ENCODE measurements at places on chromosomes 5 and 9.

DNA sequence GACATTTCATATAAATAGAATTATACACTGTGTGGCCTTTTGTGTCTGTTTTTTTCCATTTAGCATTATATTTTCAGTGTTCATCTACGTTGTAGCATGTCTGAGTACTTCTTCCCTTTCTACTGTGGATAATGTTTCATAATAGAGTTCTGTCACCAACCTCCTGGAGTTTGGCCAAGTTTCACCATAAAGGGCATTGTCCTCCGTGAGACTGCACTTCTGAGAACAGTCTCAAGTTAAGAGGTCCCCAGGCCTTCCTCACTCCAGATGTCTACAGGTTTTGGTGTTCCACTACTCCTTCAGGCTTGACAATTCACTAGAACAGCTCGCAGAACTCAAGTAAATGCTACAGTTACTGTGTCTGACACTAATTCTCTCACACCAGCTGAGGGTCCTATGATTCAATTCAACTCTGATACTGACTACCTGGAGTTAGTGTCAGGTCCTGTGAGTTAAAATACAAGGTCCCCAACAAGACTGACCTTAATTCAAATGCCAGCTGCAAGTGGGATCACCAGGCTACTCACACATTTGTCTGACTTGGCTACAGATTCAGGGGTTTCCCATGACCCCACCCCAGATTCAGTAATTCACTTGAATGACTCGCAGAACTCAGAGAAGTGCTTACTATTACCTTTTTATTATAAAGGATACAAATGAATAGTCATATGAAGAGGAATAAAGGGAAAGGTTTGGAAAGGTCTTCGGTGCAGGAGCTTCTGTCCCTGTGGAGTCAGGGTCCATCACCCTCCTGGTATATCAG lies 31.1 kb downstream of the SLC35A4 start:
- no peak for DNase-seq

GRCh38 chr9:76607730-76608436 lies 148.9 kb downstream of the GCNT1 start:
- DNase-seq: no peak

GRCh38 chr5:179260324-179261070 lies 84.8 kb downstream of the ADAMTS2 start:
- no peak for DNase-seq

GRCh38 chr5:65157906-65158603 lies 323.7 kb downstream of the ADAMTS6 start:
- no peak for DNase-seq

- peak; percentile 92 for DNase-seq
These were observed 12.7 kb upstream of the CCL27 start for GRCh38 chr9:34675048-34675714.

DNA sequence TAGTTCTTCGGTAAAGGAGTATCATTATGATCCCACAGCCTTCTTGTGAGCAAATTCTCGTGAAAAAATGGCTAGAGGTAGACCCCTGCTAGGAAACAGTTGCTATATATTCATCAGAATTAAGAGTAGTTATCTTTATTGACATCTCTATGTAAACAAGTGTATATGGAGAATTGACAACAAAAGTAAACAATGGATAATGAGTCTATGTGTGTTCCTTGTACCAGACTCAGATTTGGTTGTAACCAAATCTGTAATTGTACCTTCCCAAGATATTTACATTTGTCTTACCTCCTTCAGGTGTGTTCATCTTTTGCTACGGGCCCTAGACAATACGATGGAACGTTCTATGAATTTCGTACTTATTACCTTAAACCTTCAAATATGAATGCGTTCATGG lies 2.1 kb downstream of the NIPSNAP3B start:
- DNase-seq: no peak

- DNase-seq: no peak
These were observed 8.3 kb upstream of the CHD1 start for GRCh38 chr5:98936948-98937715.

- DNase-seq: no peak
These were observed 644.6 kb downstream of the PRR16 start for GRCh38 chr5:121108725-121109124.

DNA sequence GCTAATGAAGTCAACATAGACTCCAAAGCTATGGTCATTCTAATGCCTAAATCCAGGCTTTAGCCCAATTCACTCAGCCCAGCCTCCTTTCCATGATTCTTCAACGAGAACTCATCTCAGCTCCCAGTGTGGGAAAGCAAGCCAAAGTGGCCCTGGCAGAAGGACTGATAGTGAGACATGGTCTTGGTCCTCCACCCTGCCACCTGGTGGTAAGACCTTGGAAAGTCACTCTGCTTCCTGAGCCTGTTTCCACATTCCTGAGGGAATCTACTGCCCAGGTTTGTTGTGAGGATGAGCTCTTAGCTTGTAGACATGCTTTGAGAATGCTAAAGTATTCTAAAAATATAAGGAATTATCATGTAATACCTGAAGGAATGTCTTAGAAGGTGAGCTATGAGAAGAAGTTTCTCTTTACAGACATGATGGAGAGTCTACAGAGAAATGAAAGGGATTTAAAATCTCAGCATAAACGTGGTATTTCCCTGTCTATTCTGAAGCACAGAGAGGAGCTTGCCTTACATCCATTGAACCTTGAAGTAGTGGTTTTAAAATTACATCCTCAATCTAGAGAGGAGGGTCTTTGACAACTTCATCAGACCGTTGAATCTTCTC lies 173.5 kb downstream of the TRIM32 start:
- DNase-seq: peak; percentile 50

DNA sequence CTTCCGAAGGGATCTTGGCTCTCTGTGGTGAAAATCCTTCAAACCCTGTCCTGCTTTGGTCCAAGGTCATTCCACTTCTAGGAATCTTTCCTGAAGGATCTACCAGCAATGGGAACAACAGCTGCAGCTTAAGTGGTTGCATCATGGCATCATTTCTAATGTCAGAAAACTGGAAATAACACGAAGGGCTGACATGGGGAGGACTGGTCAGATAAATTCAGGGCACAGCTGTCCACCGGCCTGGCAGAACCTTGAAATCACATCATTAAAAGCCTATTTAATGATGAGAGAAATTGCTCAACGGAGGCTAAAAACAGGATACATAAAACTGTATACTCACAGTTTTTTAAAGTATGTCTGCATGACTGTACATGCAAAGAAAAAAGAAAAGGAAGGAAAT lies 28.3 kb downstream of the OLFML2A start:
- DNase-seq: no peak

GRCh38 chr9:117073071-117073470 lies 341.8 kb downstream of the ASTN2 start:
- no peak for DNase-seq

DNA sequence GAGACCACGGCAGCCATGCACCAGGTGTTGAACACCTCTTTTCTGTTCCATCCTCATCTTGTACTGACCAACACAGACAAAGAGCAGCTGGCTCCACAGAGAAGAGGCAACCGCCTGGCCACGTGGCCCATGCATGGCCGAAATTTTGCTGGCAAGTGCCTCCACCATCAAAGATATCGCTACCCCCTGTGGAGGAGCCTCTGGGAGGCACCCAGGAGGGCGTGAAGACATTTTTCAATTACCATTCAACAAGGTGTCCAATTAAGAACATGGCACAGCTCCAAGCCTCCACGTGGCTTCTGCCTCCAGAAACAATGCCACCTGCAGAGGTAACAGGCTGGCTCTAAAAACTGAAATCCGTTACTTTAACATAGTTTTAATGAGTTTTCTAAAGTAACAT lies 54.4 kb upstream of the CKS2 start:
- DNase-seq: no peak

DNA sequence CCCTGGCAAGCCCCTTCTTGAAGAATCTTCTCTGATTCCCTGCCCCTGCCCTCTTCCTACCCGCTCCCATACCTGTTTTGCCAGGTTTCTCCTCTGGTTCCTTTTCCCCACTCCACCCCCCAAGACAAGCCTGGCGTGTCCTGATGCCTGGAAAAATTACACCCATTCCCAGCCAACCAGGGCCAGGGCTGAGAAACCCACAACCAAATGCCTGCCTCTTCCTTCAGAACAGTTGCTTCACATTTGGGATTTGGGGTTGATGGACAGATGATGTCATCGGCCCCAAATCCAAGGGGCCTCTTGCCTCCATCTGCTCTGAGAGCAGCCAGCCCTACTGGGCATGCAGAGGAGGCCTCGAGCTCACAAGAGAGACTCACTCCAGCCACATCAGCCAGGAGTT lies 8.8 kb upstream of the NEK6 start:
- DNase-seq: no peak

DNA sequence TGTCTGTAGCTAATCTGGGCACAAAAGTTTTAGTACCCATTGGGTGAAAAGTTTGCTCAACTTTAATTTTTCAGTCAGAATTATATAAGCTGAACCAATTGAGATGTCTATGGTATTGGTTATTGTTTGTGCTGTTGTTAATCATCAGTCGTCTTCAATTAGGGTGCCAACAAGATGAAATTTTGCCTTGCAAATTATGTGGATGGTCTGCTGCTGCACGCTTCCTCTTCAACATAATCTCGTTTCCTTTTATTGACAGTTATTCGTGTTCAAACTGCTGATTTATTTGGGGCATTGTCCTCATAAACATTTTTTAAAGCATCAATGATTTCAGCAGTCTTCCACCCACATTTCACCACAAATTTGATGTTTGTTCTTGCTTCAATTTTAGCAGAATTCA lies 194.0 kb downstream of the HTR1A start:
- no peak for DNase-seq

DNA sequence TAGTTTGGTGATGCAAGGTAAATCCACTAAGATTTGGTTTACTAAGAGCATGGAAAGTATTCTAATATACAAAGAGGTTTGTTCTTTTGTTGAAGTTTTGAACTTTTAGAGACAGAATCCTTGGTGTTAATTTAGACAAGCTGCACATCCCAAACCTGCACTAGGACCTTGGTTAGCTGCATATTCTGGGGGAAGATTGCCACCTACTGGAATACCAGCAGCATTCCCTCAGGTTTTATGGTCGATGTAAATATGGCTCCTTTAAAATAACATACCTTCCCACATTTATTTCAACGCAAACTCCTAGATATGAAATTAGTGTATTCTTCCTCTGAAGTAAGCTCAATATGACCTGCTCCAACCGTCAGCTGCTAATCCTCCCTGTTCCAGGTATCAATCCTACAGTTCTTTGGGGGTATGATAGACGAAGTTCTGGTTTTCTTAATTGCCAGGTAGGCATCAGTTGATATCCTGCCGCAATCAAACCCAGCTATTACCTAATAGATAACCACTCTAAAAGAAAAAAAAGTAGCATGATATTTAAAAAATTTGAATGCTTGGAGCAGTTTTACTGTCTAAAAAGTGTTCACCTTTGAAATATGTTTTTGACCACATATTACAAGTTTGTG lies 624.1 kb downstream of the ISL1 start:
- peak; percentile 90 for DNase-seq

GRCh38 chr5:133814152-133814551 lies 154.3 kb downstream of the C5orf15 start:
- no peak for DNase-seq

- no peak for DNase-seq
These were observed 9.7 kb upstream of the NEK6 start for GRCh38 chr9:124248066-124248465.

DNA sequence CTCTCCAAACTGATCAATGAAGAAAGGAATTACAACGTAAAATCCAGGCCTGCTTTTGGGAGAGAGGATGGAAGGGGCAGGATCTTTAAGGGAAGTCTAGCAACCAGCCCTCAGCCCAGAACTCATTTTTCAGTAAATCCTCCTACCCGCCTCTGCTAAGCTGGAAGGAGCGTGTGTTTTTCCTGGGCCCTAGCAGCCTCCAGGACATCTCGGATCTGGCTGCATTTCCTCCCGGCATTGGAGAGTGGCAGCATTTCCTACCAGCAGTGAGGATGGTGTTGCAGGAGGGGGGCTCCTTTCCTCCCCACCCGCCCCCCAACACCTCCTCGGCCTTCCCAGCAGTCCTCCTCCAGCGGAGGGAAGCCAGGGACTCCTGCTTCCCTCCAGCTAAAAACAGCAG lies 54.5 kb downstream of the DCP2 start:
- DNase-seq: no peak

DNA sequence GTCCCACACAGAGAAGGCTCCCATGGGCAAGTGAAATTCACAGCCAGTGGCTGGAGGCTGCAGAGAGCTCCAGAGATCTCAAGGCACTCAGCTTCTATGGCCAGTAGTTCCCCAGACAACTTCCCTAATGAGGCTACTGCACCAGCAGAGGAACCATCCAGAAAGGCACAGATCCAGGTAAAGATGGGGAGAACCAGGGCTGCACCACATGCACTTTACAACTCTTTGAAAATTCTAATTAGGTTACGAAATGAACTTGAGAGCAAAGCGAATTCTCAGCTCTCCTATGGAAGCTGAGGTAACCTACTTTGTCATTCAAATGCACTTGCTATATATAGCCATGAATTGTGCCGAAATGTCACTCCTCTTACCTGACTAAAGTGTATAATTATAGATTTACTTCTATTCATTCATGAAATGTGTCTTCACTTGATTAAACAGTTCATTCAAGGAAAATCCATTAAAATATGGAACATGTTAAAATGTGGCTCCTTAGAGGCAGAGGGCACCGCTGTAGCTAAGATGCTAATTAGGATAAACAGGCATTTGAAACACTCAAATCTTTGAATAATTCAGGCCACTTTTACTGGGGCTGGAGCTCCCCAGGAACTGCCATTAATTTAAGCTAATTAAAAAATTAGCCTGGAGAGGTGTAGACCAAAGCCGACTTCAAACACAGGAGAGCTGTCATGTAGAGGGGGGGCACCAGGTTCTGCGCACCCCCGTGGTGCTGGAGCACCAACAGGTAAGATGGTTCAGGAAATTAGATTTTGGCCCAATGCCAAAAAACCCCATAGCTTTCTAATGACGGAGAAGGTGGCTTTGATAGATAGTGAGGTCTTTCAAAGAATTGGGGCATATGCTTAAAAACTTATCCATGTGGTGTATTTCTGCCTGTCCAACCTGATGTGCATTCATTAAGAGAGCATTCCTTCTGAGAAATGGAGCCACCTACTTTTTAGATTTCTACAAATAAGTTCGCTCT lies 204.1 kb downstream of the GABBR2 start:
- no peak for DNase-seq

DNA sequence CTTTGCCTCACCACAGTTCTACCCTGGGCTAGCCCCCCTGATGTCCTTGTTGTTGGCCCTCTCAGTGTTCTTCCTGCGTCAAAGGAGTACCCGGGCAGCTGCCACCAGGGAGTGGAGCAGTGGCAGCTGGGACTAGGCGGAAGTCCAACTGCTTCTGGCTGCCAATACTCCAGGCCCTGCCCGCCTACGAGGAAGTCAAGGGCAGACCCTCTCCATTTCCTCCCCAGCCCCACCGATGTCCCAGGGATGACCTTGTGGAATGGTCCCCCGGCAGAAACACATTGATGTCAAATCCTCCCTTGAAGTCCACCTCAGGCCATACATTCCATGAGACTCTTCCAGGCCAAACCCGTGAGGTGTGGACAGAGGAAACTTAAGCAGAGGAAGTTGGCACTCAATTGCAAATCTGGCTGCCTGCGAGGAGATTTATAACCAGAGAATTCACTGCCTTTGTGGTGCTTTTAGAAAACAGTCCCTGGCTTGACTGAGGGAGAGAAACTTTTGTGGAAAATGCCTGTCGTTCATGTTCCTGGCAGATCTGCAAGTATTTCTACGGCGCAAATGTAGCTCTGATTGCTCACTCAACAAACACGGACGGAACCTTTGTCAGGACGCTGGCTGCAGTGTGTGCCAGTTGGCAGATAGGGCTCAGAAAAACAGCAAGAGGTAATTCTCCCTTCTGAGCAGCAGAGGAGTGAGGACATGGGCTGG lies 339.7 kb downstream of the RAB3C start:
- no peak for DNase-seq
